ENCODE measurements at places on chromosomes 4 and X.

DNA sequence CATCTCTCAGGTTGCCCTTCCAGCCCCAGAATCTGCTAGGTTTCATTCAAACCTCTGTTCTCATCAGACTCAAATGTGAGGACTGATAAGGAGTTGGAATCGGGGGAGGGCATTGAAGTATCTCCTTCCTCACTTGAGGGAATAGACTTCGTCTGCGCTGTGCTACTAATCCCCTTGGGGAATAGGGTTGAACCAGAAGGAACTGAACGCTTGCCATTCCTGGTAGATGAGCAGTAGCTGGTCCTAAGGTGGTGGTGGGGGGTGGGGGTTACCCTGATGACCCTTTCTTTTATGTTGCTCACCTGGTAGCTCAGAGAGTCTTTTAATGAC is 692 bp upstream of the SLC9A7 start:
- no peak for DNase-seq

DNA sequence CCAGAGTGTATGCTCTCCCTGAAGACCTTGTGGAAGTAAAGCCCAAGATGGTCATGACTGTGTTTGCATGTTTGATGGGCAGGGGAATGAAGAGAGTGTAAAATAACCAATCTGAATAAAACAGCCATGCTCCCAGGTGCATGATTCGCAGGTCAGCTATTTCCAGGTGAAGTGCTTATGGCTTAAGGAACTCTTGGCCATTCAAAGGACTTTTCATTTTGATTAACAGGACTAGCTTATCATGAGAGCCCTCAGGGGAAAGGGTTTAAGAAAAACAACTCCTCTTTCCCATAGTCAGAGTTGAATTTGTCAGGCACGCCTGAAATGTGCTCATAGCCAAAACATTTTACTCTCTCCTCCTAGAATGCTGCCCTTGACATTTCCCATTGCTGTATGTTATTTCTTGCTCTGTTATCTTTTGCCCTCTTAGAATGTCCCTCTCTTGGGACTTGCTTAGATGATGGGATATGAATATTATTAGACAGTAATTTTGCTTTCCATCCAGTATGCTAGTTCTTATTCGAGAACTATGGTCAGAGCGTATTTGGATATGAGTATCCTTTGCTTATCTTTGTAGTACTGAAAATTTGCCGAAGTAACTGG is 88.6 kb downstream of the PLS3 start:
- DNase-seq, result no peak

- DNase-seq, result no peak
Observed at GRCh38 chr4:39609454-39609931, 29.2 kb downstream of the SMIM14 start.

GRCh38 chr4:7270121-7270520 is 77.8 kb downstream of the SORCS2 start:
- DNase-seq, result no peak

DNA sequence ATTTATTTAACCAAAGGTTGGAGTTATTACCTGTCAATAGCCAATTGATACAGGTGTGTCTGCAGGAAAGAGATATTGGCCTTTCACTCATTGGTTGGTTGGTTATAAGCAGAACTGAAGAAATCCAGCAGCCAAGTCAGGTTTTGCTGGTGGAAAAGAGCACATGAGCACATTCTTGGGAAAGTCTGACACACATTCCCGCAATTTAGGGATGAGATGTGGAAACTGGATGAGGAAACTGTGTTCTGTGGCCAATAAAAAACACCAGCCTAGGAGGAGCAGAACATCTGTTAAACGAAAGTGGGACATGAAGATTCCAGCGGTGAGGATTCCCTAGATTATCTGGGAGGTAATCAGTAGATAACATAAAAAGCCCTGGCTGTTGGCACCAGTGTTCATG is 567.4 kb upstream of the CPEB2 start:
- DNase-seq, result no peak

DNA sequence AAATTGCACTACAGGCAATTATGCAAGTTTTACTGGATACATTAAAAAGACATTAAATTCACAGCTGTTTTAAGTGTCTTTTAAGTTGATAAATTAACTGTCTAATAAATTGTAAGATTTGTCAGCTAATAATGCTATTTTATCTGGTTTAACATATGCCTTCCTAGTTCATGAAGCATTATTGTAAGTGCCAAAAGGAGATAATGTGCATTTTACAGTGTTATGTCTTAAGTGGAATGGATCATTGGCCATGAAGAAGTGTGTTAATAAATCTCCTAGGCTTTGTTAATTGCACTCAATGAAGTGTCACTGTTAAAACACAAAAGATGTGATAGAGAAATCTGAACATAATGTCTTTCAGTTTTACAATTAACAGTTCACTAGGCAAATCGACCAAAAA is 784.3 kb upstream of the POU3F4 start:
- no peak for DNase-seq

GRCh38 chr4:14222377-14223029 is 595.0 kb upstream of the BOD1L1 start:
- no peak for DNase-seq

- DNase-seq, result no peak
Observed at GRCh38 chrX:23898412-23898959, 9.3 kb downstream of the APOO start.

All from activated CD4-positive, alpha-beta T cell treated with anti-CD3 and anti-CD28 coated beads for 4 hours (primary cell).